ENCODE measurements at places on chromosomes 1 and 21. TPM values are rescaled to one million over a fixed set of nuclear protein-coding genes. Genes with fewer than 3 reads are reported as not detected.

ACTN2 gene
- total RNA-seq, result under 0.01 TPM

FCER1G gene
- total RNA-seq, result not detected

NGF gene
- 7.9 TPM for total RNA-seq

SDCCAG8 gene
- total RNA-seq, result 74.0 TPM

REN gene
- 0.77 TPM for total RNA-seq

FAM163A gene
- not detected for total RNA-seq

CFAP74 gene
- total RNA-seq, result not detected

FAM229A gene
- total RNA-seq, result 0.77 TPM

SLC16A4 gene
- total RNA-seq, result 16.6 TPM

MPL gene
- total RNA-seq, result not detected

C1orf115 gene
- 4.2 TPM for total RNA-seq

RORC gene
- total RNA-seq, result not detected

SLC9C2 gene
- not detected for total RNA-seq

TBCE gene
- total RNA-seq, result 26.1 TPM

KRTAP13-2 gene
- total RNA-seq, result not detected

TTC24 gene
- not detected for total RNA-seq

HES5 gene
- not detected for total RNA-seq

CELSR2 gene
- 3.4 TPM for total RNA-seq

DMRTA2 gene
- total RNA-seq, result 0.11 TPM

ALPL gene
- total RNA-seq, result 4.2 TPM

NMNAT2 gene
- total RNA-seq, result 0.50 TPM

ANXA9 gene
- total RNA-seq, result 1.3 TPM

CD53 gene
- not detected for total RNA-seq

OR1C1 gene
- total RNA-seq, result not detected

IL20 gene
- not detected for total RNA-seq

FCMR gene
- total RNA-seq, result 0.37 TPM

DDAH1 gene
- 36.4 TPM for total RNA-seq

TSTD1 gene
- total RNA-seq, result 3.4 TPM

MX2 gene
- total RNA-seq, result 0.87 TPM

BEND5 gene
- not detected for total RNA-seq

ARHGAP29 gene
- 100 TPM for total RNA-seq

HEYL gene
- not detected for total RNA-seq

TTC34 gene
- total RNA-seq, result 0.12 TPM

SPSB1 gene
- total RNA-seq, result 23.1 TPM

FCRL5 gene
- total RNA-seq, result not detected

TSPAN1 gene
- total RNA-seq, result 0.22 TPM

BRDT gene
- total RNA-seq, result not detected

ASTN1 gene
- 0.22 TPM for total RNA-seq

FCN3 gene
- not detected for total RNA-seq

CA6 gene
- total RNA-seq, result not detected

PDZK1 gene
- 0.50 TPM for total RNA-seq

LYST gene
- total RNA-seq, result 38.6 TPM

BGLAP gene
- 0.11 TPM for total RNA-seq

IGSF5 gene
- total RNA-seq, result 0.25 TPM

KCND3 gene
- total RNA-seq, result 0.25 TPM

FAM110D gene
- under 0.01 TPM for total RNA-seq

NCAM2 gene
- total RNA-seq, result 2.5 TPM

FCRL4 gene
- not detected for total RNA-seq

Data from uterine smooth muscle cell (primary cell).